ENCODE measurements at places on chromosomes 1 and 21.
A peak's percentile ranks its signal among the peaks of the same experiment; 100 is the strongest.

DNA sequence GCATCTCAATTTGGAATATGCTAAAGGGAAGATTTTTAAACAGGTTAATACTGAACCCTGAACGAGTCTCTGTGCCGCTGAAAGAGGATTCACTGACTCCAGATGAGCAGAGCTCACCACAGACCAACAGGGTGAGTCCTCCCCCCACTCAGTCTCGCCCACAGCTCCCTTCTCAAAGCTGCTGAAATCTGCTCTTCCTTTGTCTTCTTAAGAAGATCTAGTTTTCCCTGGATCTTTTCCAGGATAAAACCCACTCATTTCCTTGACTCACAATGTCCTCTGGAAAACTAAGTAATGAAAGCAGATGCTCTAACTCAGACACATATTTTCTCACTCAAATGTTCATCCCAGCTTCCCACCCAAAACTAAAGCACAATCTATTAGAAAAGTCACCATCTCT lies 447.0 kb upstream of the PKN2 start:
- DNase-seq: no peak

DNA sequence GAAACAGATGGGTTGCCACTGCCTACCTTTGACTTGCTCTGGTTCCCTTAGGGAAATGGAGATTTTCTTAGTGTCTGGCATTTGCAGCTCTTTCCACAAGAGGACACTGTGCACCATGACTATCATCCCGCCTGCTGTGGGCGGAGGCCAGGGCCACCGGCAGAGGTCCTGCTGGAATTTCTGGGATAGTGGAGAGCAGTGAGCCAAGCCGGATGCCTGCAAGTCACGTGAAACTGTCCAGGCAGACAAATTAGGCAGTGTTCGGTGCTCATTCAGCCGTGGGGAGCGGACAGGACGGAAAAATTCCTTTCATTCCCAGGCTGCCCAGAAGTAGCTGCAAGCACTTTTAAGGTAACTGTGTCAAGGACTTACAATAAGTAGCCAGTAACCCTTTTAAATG lies 43.4 kb downstream of the IGSF5 start:
- DNase-seq: peak; percentile 67

DNA sequence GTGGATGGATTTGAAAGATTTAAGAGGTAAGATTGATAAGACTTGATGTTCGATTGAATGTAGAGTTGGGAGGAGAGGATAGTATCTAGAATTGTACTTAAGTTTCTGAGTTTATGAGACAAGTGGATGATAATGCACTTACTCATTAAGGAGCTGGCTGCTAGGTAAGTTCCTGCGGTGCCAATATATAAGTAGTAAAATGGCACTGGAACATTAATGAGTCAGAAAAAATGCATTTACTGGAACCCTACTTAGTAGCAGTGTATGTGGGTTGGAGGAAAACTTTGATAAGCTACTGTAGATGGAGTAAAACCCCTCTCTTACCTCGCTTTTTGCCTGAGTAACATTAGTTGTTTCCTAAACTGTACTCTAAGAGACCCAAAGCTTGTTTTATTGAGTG lies 68.2 kb downstream of the ZFYVE9 start:
- DNase-seq: peak; percentile 55

DNA sequence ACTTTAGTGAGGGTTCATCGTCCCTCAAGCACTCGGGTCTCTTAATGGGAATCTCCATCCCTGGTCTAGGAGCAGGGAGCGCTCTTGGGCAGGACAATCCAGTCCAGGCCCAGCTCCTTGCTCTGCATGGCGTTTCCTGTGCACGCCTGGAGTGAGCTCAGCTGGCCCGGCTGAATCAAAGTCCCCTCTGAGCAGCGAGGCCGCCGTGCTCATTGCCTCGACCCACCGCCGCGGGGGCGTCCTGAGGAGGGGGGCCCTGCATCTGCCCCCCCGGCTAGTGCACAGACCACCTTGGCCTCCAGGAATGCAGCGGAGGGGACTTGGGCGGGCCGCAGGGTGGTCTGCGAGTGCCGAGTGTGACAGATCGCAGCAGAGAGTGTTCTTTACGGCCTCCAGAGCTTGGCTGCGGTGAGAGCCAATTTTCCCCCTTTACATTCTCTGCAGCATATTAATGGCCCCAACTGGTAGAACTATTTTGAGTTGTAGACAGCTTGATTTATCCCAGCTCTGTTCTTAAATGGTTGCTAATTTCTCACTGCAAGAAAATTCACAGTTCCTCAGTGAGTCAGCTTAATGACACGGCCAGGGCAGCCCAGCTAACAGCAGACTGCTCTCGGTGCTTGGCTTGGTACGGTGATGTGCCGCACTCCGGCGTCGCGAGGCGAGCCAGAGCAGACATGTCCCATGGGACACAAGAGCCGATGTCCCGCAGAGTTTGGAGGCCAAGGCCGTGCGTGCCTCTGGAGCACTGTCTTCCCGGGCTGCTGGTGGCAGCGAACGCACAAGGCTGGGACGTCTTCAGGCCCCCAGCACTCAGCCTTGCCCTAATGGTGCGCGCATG lies 39.8 kb downstream of the SNAP47 start:
- no peak for DNase-seq

- no peak for DNase-seq
These were observed 7.1 kb downstream of the ZNF124 start for GRCh38 chr1:247164694-247165093.

DNA sequence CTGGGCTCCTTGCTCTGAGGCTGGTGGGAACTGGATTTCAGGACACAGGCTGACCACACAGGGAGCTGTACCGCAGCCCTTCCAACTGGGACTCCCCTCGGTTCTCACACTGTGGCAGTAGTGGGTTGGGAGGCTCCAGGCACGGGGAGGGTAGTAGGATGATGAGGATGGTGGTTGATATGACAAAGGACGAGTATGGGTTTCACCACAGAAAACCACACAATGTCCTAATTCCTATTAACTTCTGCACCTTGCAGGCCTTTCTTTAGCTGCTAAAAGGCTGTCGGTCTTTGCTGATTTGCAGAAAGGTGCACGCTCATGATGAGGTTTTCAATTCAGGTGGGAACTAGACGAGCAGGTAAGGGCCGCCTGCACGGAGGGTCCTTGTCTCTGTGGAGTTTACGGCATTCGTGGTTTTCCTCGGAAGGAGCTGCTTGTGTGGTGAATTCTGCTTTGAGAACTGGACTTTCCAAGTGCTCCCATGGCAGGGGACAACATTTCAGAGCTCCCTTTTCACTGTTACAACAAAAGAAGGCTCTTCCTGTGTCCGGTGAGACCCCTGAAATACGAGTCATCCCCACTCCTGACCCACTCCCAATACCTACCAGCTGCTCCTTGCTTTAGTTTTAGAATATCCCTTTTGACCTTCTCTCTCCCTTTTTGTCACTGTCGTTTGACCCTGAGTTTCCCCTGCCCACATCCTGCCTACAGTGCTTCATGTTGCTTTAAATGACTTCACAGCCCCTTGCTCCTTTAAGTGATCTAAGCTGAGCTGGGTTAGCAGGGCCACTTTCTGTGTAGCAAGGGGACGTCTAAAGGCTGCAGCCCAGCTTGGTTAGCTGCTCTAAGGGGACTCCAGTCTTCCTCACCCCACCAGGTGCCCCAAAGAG lies 125.1 kb downstream of the MRPS6 start:
- no peak for DNase-seq

DNA sequence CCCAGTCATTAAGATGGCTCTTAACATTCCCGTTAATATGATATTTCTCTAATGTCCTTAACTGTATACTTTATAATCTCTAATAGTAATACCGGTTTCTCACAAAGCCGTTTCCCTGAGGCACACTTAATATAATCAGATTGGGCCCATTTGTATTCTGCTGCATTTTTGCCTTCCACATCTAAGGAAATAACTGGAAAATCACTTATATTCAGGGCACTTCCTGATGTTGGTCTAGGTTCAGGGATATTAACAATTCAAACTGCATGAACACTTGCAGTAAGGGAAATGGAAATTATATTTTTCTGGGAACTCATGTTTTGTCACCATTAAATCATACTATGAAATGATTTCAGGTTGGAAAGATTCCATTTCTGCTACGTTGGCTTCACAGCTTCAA lies 119.8 kb downstream of the TPR start:
- DNase-seq: no peak

DNA sequence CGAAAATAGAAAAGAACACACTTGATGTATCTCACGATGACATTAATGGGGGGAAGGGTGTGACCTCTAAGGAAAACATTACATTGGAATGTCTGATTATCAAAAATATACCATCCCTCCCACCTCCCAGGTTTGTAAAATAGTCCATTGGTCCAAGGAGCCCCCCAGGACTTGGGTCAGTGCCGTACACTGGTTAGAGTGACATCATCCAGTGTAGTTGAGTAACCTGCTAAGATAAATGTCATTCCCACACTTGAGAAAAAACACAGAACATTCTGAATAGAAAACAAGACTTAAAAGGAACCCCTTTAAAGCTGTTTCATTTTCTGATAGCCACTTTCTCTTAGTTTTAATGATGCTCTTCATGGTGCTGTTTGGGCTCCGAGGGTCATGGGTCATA lies 15.2 kb downstream of the DDX20 start:
- peak; percentile 68 for DNase-seq

DNA sequence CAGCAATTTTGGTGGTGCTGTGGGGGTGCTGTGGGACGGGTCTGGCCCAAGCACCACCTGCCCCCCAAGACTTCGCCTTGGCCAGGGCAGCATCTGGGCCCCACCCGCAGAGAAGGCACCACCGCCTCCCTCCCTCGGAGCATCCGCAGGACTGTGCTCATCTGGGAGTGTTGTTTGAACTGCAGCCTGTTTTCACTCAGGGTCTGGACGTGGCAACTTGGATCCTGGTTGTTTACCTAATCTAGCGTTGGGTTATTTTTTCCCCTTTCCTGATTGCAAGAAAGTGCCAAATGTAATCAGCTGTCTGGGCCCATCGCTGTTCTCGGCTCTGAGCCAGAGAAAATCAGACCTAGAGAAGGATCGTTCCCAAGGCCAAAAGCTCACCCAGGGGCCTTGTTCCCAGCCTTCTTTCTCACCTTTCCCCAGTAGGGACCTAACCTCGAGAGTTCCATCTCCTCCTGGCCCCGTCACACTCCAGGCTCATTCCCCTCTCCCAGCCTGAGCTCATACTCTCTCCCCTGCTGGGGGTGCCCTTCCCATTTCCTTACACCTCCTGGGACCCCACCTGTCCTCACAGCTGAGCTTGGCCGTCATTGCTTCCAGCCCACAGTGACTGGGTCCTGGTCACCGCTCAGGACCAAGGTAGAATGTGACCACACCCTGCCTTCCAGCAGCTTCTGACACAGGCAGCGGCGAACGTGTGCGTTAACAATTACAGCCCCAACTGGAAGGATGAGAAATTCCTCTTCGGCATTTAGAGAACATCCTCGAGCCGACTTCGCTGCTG lies 72.0 kb upstream of the FAM20B start:
- no peak for DNase-seq

DNA sequence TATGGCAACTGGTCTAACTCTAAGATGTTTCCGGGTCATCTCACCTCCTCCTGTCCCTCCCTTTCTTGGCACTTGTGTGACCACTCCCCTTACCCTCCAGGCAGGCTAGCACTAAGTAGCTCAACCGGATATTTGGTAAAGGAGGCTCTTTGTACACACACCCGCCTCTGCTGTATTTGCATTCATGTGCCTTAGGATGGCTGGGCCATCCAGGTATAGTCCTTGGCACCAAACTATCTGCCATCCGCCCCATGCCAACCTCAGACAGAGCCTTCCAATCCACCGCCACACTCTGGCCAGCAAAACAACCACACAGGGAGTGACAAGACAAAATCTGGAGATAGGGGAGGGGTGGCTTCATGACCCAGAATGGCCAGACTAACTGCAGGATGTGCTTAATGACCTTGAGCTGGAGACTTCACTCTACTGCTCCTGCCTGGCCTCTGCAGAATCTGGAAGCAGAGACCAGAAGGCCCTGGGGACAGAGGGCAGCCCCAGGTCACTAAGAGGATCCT lies 59.5 kb downstream of the CDK18 start:
- no peak for DNase-seq

- DNase-seq: peak; percentile 48
These were observed 4.4 kb downstream of the ACBD3 start for GRCh38 chr1:226181996-226182714.

GRCh38 chr1:101902199-101902598 lies 94.5 kb downstream of the OLFM3 start:
- no peak for DNase-seq

DNA sequence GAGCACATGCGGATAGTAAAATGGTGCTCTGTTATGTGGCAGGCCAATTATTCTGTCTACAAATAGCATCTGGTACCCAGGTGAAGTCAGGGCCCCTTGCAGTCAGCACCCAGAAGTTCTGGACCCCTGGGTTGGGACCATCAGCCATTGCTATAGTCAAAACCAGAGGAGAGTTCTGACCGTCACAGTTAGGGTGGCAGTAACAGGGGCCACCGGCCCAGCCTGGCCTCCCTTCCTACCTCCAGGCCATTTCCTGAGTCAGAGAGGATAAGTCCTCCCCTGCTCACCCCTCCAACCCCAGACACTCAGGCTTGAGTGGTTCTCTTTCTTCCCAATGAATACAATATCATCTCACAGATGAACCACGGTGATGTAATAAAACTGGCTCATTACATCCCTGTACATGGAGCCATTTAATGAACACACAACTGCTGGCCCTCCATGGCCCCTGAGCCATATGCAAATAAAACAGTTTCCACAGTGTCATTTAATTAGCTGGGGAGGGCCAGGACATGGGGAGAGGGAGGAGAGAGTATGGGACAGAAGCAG lies 673.6 kb downstream of the MATN1 start:
- DNase-seq: no peak

GRCh38 chr1:13830170-13830569 lies 130.2 kb downstream of the PRDM2 start:
- DNase-seq: no peak

DNA sequence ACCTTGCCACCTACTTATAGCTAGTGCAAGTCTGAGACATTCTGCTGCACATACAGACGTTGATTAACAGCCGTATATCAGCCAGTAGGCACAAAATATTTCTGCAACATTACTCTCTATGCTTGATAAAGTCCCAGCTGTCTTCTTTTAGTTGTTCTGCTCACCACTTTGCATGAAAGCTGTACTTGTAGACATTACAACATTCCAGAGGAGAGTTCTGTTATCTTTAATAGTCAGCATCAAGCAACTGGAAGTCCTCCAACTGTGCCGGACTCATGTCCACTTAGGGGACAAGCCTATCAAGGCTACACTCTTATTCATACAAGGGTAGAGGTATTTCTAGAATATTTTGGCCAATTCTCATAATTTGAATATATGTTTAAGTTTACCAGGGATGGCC lies 50.0 kb downstream of the CACHD1 start:
- peak; percentile 57 for DNase-seq

DNA sequence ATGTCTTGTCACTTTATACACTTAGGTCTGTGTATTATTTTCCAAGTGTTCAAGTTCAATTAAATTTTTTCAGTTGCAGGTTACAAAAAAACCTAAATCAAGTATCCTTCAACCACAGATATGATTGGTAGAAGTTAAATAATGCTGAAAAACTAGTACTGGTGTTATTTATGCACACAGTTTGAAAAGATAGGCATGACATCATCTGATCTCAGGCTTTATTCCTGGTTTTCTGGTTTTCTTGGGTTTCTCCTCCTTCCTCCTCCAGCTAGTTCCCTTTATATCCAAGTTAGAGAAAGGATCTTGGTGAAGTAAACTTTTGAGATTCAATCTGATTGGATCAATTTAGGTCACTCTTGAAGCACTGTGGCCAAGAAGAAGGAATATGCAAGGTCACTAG lies 1201.1 kb upstream of the B3GALT2 start:
- no peak for DNase-seq

- DNase-seq: no peak
These were observed 39.7 kb downstream of the MAP3K21 start for GRCh38 chr1:233367057-233367803.

GRCh38 chr1:225424562-225425200 lies 3.2 kb downstream of the LBR start:
- DNase-seq: peak; percentile 50

Measured in NCI-H226 (cell line).